ENCODE measurements at places on chromosomes 5 and 9. TPM values are rescaled to one million over a fixed set of nuclear protein-coding genes. Genes with fewer than 3 reads are reported as not detected.

The GAPT gene
- polyA plus RNA-seq: 0.85 TPM

The BRINP1 gene
- 6.0 TPM for polyA plus RNA-seq

The GRXCR2 gene
- 0.08 TPM for polyA plus RNA-seq

The NUTM2G gene
- polyA plus RNA-seq: 1.6 TPM

The RANBP17 gene
- polyA plus RNA-seq: 14.8 TPM

The PCDHB9 gene
- polyA plus RNA-seq: 4.2 TPM

The OR1Q1 gene
- not detected for polyA plus RNA-seq

The NME5 gene
- 25.0 TPM for polyA plus RNA-seq

The CHSY3 gene
- polyA plus RNA-seq: 3.0 TPM

The PDCD1LG2 gene
- 0.08 TPM for polyA plus RNA-seq

The OR1J2 gene
- not detected for polyA plus RNA-seq

DNA sequence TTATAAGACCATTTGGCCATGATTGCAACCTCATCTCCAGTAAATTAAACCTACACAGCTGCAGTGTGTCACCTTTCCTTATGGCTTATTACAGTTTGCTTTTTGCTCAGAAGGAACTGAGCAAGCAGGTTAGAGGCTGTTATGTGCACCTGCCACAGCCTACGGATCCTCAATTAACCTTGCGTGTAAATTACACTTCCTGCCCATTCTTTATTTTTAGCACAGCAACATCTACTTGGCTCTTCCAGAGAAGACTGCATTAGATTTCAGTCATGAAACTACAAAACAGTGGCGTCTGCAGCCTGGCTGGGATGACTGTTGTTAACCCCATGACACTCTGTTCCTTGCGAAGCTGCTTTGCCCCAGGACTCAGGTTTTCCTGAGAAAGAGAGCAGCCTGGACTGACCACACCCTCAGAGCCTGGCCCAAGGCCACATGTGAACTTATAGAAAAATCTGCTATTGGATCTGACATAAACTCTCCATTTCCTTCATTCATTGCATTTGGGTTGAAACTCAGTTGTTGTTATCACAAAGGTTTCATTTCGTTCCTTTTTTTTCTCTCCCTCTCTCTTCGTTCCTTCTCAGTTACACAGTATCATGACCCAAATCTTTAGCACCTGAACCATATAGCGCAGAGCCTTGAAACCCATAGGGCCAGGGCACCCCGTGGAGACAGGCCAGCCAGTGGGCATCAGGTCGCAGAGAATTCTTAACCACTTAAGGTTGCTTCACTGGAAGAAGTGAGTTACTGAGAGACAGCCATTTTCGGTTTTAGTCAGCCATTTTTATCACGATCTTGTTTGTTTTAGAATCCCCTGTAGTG is 138.6 kb downstream of the PALM2AKAP2 start:
- peak; percentile 63 for DNase-seq

GRCh38 chr5:127586066-127586770 is 62.7 kb upstream of the CTXN3 start:
- no peak for DNase-seq

DNA sequence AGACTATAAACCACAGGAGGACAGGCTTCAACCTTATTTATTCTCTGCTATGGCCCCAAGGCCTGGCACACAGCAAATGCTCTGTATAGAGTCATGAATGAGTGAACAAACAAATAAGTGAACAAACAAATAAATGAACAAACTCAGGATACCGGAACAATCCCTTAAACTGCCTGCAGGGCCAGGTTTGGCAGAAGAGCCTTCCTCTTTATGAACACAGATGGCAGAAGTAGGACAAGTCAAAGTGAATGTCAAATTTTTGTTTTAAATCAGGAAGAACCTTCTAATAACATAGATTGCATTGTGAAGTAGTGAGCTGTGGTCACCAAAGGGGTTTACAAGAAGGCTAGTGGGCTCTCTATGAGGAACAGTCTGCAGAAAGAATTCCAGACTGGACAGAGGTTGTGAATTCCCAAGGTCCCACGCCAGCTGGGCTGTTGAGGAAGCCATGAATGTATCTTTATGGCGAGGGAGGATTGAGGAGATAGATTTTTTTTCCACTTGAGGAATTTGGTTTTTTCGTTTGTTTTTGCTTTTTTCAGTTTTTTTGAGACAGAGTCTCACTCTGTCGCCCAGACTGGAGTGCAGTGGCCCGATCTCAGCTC is 30.3 kb upstream of the STING1 start:
- no peak for DNase-seq

- DNase-seq: no peak
Observed at GRCh38 chr5:173637340-173637739, 20.9 kb upstream of the BOD1 start.

DNA sequence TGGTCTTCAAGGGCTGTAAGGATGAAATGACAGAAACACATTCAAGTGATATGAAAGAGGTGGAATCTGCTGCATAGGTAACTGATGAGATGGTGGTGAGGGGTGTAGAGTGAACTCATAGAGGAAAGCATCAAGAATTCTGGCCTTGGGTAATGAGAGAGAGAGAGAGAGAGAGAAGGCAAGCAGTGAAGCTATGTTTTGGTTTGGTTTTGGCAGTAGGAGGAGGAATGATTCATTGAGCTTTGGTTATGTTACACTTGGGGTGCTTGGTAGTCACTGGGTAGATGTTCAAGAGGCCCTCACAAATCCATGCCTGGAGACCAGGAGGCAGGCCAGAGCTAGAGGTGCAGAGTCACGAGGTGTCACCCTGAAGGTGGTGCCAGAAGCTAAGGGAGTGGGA is 89.5 kb downstream of the EGFLAM start:
- no peak for DNase-seq

- no peak for DNase-seq
Observed at GRCh38 chr5:168165221-168165914, 126.1 kb upstream of the WWC1 start.

GRCh38 chr5:108046955-108047670 is 334.8 kb downstream of the FBXL17 start:
- DNase-seq: no peak

DNA sequence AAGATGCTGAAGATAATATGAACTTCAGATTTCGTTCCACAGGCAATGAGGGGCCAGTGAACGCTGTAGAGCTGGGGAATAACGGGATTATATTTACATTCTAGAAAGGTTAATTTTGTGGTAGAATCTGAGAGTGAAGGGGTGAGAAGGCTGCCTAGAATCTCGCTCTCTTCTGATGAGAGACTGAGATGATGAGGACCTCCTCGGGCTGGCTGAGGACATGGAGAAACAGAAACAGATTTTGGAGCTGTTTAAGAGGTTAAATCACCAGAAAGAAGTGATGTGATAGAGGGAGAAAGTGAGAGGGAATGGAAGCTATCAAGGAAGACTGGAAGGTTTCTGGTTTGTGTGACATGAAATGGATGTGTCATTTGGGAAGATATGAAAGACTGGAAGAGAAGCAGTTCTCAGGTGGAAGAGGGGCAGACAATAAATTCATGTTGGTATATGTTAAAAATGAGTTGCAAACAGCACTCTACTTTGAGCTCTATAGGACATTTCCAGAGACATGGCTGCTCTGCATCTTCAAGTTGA is 612.6 kb downstream of the ISL1 start:
- no peak for DNase-seq

GRCh38 chr9:98602839-98603500 is 105.8 kb downstream of the GABBR2 start:
- no peak for DNase-seq

DNA sequence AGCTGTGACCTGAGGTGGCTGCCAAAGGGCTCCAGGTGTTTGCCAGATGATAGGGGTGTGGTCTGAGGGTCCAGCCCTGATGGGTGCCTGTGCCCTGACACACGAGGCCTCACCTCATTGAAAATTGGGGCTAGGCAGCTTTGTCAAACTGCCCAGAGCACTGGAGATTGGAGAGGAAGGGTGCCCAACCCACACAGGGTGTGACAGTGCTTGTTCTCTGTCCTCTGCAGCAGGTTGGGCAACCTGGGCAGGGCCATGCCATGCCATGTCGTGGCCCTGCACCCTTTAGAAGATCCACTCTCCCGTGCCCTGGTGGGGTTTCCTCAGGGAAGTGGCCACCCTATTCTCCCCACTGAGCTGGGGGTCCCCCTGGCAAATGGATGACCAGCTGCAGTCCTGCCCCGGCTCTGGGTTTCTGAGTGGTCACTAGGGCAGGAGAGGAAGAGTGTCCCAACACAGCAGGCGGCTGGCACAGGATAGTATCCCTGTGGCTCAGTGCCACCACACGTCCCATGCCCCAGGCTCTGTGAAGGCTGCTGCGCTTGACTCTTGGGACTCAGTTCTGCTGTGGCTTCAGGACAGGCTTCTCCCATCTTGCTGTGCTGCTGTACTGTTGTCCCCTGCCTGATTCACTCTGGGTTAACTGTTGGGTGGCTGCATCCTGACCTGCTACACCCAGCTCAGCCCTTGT is 100.8 kb upstream of the PITX1 start:
- DNase-seq: no peak

DNA sequence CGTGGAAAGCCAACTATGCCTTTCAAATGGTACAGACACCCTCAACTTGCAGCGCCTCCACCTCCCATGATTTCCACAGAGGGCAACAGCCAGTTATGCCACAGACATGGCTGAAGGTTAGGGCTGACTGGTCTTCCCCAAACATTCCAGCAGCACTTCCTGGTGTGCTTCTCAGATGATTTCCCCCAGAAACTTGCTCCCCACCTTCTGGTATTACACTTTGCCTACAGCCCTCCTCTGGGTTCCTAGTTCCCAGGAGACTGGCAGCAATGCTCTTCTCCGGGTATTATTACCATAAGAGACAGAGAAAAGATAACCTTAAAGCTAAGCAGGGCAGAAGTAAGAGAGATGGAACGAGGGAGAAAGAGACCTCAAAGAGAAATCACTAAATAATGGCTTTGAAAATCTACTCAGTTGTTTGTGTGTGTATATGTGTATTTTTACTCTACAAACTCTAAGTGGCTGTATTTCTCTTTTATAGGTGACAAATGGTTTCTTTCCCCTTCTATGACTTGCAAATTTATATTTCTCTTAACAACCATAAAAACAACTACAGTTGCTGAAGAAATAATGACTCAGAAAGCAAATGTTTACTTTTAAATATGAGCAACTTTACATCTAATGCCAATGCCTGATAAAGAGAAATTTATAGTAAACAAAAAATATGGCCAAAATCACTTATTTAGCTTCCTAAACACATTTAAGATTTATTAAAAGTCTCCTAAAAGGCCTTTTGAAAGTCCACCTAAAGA is 133.8 kb downstream of the PDE4D start:
- no peak for DNase-seq

DNA sequence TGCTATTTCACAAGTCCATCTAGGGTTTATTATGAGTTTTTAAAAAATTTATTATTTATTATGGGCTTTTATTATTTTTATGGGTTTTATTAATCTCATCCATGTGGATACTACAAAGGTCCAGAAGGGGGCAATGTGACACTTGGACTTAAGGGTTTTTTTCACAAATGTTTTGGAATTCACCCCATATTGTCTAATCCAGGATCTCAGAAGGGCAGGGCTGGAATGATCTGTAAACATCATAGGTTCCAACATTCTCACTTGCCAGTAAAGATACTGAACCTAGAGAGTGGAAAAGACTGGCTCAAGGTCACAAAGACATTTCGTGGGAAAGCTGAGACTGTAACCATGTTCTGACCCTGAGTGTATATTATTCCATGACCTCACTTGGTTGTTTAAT is 35.6 kb downstream of the NIM1K start:
- no peak for DNase-seq

DNA sequence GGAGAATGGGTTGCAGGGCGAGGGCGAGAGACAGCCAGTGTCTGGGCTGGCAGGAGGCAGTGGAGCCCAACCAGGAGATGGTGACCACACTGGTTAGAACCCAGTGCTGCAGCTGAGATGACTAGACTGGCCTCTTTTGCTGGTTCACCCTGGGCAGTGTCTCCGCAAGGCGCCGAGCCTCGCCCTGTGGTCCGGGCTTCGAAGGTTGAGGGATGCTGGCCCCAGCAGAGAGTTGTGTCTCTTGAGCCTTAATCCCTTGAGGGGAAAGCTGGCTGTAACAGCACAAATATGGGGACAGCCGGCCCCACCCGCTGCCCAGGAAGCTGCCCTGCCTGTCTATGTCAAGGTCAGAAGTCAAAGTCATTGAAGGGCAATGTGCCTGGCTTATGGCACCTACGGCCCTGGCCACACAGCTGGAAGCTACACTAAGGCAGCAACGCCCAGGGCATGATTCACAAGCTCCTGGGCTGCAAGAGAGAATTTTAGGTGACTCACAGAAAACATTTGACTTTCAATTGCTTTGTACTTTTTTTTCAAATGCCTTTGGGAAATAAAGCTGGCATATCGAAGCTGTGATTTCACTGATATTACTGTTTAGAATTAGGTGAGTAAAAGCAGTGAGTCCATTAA is 33.3 kb downstream of the NKX2-5 start:
- no peak for DNase-seq

DNA sequence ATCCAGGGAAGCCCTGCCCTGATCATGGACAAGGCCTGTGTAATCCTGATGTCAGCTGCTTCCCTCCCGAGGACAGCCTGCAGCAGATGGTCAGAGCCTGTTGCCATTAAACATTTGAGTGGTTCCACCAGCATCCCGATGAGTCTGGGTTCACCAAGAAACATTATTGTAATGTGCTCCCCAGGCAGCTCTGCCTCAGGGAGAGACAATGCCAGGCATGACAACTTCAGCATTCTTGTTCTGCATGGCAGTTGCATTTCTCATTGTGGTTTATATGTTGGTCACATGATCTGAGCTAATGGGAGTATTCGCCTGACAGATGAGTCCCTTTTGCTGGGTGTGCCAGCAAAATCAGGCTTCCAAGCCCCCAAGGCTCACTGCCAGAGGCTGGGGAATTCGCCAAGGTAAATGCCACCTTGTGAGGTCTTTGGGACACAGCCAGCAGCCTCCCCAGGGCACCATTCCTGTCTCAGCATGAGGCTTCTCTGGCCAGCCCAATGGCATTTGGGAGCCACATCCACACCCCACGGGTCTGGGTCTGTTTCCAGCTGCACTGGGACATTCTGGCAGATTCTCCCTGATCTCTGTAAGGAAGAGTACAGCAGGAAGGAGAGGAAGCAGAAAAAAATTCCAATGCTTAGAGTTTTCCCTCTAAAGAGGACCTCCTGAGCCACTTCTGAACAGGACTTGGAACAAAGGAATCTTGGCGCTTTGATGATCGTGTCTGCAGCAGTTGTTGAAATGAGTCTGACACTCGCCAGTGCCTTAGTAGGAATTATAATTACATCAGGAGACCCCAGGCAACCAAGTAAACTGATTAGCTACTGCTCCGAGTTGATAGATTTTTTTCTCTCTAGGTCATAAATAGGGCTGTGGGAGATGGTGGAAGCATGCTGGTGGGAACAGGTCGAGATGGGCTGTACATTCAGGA is 18.7 kb downstream of the KCNIP1 start:
- DNase-seq: no peak

- no peak for DNase-seq
Observed at GRCh38 chr5:107917983-107918382, 247.2 kb upstream of the EFNA5 start.

- DNase-seq: peak; percentile 37
Observed at GRCh38 chr9:115013998-115014397, 83.6 kb upstream of the TNFSF8 start.

Data from left renal cortex interstitium (tissue), 4 donors.